Osteoblast (primary cell): ENCODE measurements at places on chromosomes 2 and 18. TPM values are rescaled to one million over a fixed set of nuclear protein-coding genes. Genes with fewer than 3 reads are reported as not detected.

GRCh38 chr2:178205853-178206521, 11.7 kb downstream of the OSBPL6 start:
- H3K27me3 ChIP-seq = no peaks in the 10 kb centered on the region
- peaks cover 16% of the 10 kb centered on the region for H3K4me1 ChIP-seq
- H3K4me3 ChIP-seq = peak overlapping the region; percentile 57

DNA sequence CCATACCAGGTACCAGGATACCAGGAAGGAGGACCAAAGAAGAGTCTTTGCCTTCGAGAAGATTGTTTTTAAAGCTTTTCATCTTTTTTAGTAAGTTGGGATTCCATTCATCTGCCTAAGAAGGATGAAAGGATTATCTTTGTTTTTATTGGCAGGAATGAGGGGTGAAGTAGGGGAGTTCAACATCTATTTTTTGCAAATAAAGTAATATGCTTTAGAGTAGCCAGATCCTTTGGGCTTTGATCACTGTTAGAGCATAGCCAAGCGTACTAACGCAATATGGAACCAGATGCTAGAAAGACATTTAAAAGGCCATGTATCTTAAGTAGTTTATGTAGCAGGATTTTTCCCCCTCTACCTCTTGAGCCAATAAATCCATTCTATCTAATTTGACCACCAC, 133.0 kb downstream of the PRPF40A start:
- H3K4me3 ChIP-seq = no peak overlapping the region
- H3K36me3 ChIP-seq = no peaks in the 10 kb centered on the region
- H3K4me1 ChIP-seq = peaks cover 65% of the 10 kb centered on the region
- no peaks in the 10 kb centered on the region for H3K27me3 ChIP-seq

DNA sequence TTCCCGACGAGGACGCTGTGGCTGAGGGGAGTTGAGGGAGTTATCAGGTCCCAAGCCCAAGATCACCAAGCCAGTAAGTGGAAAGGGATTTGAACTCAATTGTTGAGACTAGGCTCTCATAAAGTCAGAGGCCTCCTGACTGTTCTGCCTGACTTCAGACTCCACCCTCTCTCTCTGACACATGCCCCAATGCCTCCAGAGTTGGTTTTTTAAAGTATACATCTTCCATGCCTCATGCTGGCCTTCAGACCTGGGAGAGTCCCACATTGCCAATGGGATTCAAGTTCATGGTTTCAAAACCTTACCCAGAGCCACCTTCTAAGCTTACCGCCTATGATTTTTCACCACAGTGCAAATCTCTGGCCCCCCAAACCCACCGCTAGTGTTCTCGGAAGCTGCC, 100.8 kb downstream of the RTN4 start:
- H3K4me1 ChIP-seq = peaks cover 36% of the 10 kb centered on the region
- H3K27me3 ChIP-seq = no peaks in the 10 kb centered on the region
- no peak overlapping the region for H3K4me3 ChIP-seq
- no peaks in the 10 kb centered on the region for H3K36me3 ChIP-seq
- DNase-seq = peak; percentile 83

- H3K27me3 ChIP-seq = no peaks in the 10 kb centered on the region
- H3K4me3 ChIP-seq = no peak overlapping the region
- no peak for DNase-seq
- H3K27ac ChIP-seq = no peak overlapping the region
Observed at GRCh38 chr2:230231251-230231650, 5.7 kb downstream of the SP140 start.

GRCh38 chr2:202056611-202057010, 16.4 kb upstream of the KIAA2012 start:
- peak; percentile 29 for DNase-seq
- no peaks in the 10 kb centered on the region for H3K4me1 ChIP-seq
- no peaks in the 10 kb centered on the region for H3K27me3 ChIP-seq
- no peak overlapping the region for H3K4me3 ChIP-seq
- H3K27ac ChIP-seq = no peak overlapping the region
- no peaks in the 10 kb centered on the region for H3K36me3 ChIP-seq

DNA sequence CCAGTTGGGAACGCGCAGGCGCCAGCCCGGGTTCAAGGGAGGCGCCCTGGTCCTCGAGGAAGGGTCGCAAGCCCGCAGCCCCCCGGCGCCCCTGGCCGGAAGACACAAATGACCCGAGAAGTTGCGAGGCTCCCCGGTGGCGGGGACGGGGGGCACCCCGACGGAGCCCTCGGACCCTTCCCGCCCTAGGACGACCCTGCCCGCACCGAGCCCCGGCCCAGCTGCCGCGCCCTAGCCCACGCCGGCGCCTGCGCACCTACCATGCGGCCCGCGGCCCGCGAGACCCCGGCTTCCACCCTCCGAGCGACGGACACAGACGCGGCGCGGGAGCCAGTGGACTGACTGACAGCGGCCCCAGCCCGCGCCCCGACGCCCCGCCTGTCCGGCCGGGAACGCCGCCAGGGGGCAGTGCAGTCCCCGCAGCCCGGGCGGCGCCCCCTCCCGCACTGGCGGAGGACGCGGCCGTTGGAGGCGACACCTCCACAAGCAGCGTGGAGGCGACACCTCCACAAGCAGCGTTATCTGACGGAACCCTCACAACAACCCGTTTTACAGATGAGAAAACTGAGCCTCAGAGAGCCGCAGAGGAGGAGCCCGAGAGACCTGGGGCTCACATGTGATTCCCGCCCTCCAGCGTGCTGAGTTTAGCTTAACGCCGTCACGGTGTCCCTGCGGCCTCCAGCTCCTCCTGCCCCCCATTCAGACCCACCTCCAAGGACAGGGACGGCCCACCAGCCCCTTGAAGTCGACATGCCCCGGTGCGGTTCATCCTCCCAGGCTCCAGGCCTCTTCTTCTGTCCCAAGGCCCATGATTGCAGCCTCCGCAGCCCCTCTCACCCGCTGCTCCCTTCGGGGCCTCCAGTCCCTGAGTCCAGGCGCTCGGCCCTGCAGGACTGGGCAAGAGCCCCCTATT, at the start of gene NMUR1:
Gene NMUR1 (minus strand): TSS at position 347 of the 913 bp plus-strand sequence. CDS start 84 bp downstream, at position 263.
- no peaks in the 10 kb centered on the region for H3K4me1 ChIP-seq
- H3K27me3 ChIP-seq = peaks cover 17% of the 10 kb centered on the region
- H3K27ac ChIP-seq = no peak within 1 kb of the TSS
- peak; percentile 95 for DNase-seq
- no peaks in the 10 kb centered on the region for H3K36me3 ChIP-seq

GRCh38 chr2:38301340-38301968, 75.6 kb downstream of the ATL2 start:
- H3K36me3 ChIP-seq = peaks cover 21% of the 10 kb centered on the region
- no peak for DNase-seq
- H3K4me3 ChIP-seq = no peak overlapping the region

GRCh38 chr2:172128484-172128883, 25.8 kb upstream of the DLX2 start:
- no peak overlapping the region for H3K27ac ChIP-seq
- no peak overlapping the region for H3K4me3 ChIP-seq
- no peak for DNase-seq
- H3K4me1 ChIP-seq = no peaks in the 10 kb centered on the region
- H3K27me3 ChIP-seq = no peaks in the 10 kb centered on the region
- no peaks in the 10 kb centered on the region for H3K36me3 ChIP-seq

- H3K4me1 ChIP-seq = peaks cover 16% of the 10 kb centered on the region
- no peaks in the 10 kb centered on the region for H3K27me3 ChIP-seq
- H3K27ac ChIP-seq = no peak overlapping the region
- no peaks in the 10 kb centered on the region for H3K36me3 ChIP-seq
- no peak overlapping the region for H3K4me3 ChIP-seq
- no peak for DNase-seq
Observed at GRCh38 chr2:112790305-112790704, 6.0 kb upstream of the IL1A start.

- H3K27ac ChIP-seq = no peak overlapping the region
- no peak for DNase-seq
- H3K36me3 ChIP-seq = no peaks in the 10 kb centered on the region
- no peaks in the 10 kb centered on the region for H3K4me1 ChIP-seq
- no peaks in the 10 kb centered on the region for H3K27me3 ChIP-seq
Observed at GRCh38 chr2:104733226-104733943, 120.5 kb upstream of the POU3F3 start.

GRCh38 chr18:21242141-21242779, at the start of gene GREB1L:
GREB1L (plus strand) TSS chr18:21242232; CDS start chr18:21383519, 141,287 bp downstream.
- H3K4me1 ChIP-seq = no peaks in the 10 kb centered on the region
- peaks cover 64% of the 10 kb centered on the region for H3K27me3 ChIP-seq
- DNase-seq = peak; percentile 90
- no peaks in the 10 kb centered on the region for H3K36me3 ChIP-seq
- no peak within 1 kb of the TSS for H3K27ac ChIP-seq
- peak within 1 kb of the TSS; percentile 53 for H3K4me3 ChIP-seq

DNA sequence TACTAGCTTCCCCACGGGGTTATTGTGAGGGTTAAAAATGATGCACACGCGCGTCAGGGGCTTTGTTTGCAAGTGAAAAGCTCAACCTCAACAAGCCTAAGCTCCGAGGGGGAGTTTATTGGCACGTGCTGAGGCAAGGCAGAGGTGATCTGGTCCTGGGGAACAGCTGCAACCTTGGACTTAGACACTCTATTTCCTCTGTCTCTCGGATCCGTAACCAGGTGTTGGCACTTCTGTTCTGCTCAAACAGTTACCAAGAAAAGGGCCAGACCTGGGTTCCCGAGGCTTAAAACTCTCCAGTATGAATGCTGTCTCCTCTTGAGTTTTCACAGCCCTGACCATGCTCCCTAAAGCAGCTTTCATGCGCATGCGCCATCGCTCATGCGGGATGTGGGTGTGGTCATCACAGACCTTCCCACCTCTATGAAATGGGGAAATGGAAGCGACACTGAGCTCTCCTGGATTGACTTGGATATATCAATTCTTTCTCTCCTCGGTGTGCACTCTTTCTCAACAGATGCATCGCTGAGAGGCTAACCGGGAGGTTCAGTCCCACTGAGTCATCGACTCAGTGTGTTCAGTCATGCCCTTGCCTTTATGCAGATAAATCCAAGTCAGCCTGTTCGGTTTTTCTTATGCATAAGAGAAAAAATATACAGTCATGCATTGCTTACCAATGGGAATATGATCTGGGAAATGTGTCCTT, 19.9 kb upstream of the RAB31 start:
- H3K4me3 ChIP-seq = no peak overlapping the region
- H3K4me1 ChIP-seq = peaks cover 25% of the 10 kb centered on the region
- DNase-seq = no peak
- no peaks in the 10 kb centered on the region for H3K36me3 ChIP-seq
- no peak overlapping the region for H3K27ac ChIP-seq
- no peaks in the 10 kb centered on the region for H3K27me3 ChIP-seq

DNA sequence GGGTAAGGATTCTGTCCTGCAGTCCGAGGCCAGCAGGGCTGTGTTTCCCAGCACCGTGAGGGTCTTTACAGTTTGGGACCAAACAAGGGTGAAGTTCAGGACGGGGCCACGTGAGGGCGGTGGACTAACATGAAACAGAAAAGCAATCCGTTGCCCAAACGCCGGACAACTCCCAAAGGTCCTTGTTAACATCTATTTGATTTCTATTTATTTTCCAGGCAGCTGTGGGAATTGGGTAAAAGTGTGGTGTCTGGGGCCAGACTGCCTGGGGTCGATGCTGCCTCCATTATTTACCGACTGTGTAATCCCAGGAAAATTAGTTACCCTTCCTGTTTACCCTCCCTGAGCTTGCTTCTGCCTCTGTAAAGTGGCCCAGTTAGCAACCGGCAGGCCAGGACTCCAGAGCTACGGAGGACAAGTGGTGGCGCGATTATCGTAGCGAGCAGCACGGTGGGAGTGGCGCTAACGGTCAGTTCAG, 66.3 kb upstream of the TCF7L1 start:
- H3K4me1 ChIP-seq = peaks cover 8% of the 10 kb centered on the region
- peaks cover 22% of the 10 kb centered on the region for H3K27me3 ChIP-seq
- H3K27ac ChIP-seq = no peak overlapping the region
- peak; percentile 82 for DNase-seq
- no peaks in the 10 kb centered on the region for H3K36me3 ChIP-seq

- no peaks in the 10 kb centered on the region for H3K27me3 ChIP-seq
- H3K4me1 ChIP-seq = no peaks in the 10 kb centered on the region
- DNase-seq = no peak
- H3K27ac ChIP-seq = no peak overlapping the region
Observed at GRCh38 chr2:7225848-7226247, 308.6 kb downstream of the RNF144A start.

DNA sequence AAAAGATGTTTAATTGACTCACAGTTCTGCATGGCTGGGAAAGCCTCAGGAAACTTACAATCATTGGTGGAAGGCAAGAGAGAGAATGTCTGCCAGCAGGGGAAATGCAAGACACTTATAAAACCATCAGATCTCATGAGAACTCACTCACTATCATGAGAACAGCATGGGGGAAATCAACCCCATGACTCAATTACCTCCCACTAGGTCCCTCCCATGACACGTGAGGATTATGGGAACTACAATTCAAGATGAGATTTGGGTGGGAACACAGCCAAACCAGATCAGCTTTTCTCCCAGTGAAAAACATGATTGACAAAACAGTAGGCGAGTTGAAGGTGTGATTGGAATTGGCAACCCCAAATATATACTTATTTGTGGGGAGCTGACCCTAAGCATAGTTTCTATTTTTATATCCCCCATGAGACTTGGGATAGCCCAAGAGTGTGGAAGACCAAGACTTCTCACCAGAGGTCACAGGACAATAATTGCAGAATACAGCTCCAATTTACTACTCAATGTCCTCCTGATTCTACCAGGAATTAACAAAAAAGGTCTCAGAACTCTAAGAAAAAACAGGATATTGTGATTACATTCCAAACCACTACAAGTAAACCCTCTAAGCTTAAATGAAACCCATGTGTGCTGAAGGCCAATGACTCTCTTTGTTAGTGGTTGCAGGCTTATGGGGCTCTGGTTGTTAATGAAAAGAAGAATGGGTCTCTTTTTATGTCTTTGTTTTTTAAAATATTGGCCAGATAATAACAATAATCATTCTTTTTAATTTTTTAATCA, 96.1 kb upstream of the PIK3C3 start:
- H3K4me1 ChIP-seq = no peaks in the 10 kb centered on the region
- no peak overlapping the region for H3K27ac ChIP-seq
- H3K36me3 ChIP-seq = no peaks in the 10 kb centered on the region
- DNase-seq = no peak

DNA sequence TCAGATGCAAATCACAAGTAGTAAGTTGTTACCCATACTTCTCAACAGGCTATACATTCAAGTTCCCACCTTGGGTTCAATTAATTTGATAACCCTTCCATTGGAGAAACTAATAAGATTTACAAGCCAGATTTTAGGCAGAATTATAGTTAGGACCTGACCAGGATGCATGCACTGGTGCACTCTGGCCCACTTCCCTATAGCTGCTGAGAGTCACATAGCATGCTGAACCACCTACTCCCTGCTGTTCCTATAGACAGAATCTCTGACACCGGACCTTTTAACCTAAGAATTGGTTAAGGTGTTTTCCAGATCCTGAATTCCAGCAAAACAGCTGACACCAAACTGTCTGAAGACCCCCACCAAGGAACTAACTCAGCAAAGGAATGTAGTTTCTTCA, 26.2 kb downstream of the FAM210A start:
- H3K27me3 ChIP-seq = no peaks in the 10 kb centered on the region
- H3K4me3 ChIP-seq = no peak overlapping the region
- H3K4me1 ChIP-seq = no peaks in the 10 kb centered on the region
- no peaks in the 10 kb centered on the region for H3K36me3 ChIP-seq

Gene IL36A
- not detected in 2 replicates for total RNA-seq

Gene DSG2
- total RNA-seq = 9.0 and 21.2 TPM in 2 replicates

Gene VWA3B
- 0.59 TPM in 1 of 2 replicates, not detected in the other for total RNA-seq

Gene TMEFF2
- under 0.01 TPM in 2 replicates for total RNA-seq

Gene FNDC4
- total RNA-seq = 21.2 and 21.4 TPM in 2 replicates

Gene AMER3
- total RNA-seq = not detected in 2 replicates

Gene FAM161A
- total RNA-seq = 3.2 and 3.3 TPM in 2 replicates

Gene SIX2
- total RNA-seq = 14.8 and 15.9 TPM in 2 replicates

Gene C18orf54
- 1.8 TPM in 2 replicates for total RNA-seq

Gene SLC19A3
- 0.29 and 0.36 TPM in 2 replicates for total RNA-seq
